ENCODE measurements at places on chromosomes 12 and 14.

DNA sequence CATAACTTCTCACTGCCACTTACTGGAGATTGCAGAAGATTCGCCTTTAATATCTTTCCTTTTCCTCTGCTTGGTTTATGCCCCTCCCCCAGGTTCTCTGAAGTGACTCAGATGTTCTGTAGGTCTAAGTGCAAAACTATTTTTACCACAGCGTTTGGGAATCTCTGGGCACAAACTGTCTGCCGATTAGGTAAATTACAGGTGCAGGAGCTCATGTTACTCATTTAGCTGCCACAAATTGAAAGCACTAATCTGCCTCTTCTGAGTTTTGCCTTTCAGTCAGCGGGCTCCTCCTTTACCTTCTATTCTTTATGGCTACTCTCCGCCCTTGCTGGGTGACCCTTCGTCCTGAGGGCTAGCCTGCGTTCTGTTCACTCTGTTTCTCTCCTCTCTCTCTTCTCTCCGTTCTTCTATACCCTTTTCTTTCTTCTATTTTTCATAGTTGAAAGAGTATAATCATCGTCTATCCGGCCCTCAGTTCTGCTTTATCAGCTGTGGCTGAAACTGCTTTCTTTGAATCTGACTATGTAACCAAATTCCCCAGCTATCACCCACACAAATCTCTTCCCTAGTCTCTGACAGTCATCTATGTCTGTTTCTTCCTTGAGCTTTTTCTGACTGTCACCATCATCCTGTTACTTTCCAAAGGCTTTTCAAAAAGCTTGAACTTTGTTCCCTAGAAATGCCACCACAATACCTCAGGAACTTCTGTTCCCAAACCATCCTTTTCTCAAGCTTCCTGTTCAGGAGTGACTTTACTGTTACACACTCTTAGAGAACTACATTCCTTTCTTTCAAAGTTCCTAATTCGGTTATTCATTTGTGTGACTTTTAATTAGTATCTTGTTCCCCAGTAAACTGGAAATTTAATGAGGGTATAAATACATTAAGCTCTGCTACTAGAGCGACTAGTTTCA, 4.3 kb upstream of the MYF6 start:
- no peak for DNase-seq

- DNase-seq: no peak
Observed at GRCh38 chr14:101253948-101254347, 307.3 kb upstream of the DIO3 start.

DNA sequence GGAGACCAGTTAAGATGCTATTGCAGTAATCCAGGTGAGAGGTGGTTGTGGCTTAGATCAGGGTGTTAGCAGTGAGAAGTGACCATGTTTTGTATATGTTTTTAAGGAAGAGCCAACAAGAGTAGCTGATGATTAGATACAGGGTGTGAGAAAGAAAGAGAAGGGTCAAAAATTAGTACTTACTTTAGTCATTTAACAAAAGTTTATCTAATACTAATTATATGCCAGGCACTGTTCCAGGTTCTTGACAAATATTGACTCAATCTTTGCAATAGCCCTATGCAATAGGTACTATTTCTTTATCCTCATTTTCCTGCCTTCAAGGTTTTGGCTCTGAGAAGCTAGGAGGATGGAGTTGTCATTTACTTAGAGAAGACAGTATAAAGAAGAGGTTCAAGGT, 70.2 kb downstream of the SSPN start:
- no peak for DNase-seq

- DNase-seq: no peak
Observed at GRCh38 chr12:23504043-23504442, 445.4 kb downstream of the SOX5 start.

GRCh38 chr12:25307818-25308217, 57.1 kb upstream of the KRAS start:
- DNase-seq: no peak

DNA sequence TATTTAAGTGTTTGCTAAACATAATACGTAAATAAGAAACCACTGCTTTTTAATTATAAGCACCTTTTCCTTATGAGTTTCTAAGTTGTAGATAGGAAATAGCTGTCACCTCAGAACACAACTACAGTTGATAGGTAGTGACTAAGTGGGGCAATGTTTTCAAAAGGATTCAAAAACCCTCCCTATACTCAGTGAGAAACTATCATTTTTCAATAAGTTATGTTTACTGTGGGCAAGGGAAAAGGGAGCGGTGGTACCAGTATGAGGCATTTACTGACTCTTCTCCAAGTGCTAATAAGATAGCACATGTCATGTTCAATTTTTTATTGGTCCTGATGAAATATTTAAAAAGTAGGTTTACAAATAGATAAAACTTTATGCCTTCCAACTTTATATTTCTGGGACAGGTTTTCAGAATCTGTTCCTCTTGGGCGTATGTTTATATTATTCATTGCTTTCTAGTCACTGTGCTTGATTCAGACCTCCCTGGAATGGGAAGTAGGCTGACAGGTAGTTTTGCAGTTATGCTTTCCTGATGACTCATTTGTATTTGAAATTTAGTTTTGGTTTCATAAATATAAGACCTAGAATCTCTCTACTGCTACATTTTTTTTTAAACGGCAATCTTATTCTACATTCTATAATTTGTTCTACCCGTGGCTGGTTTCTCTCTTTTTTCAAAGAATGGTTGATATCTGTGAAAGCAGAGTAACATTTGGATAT, 153.1 kb downstream of the TMEM117 start:
- no peak for DNase-seq

GRCh38 chr14:76955575-76956315, 72.8 kb downstream of the IRF2BPL start:
- no peak for DNase-seq

- DNase-seq: no peak
Observed at GRCh38 chr14:105056303-105056831, 8.9 kb downstream of the GPR132 start.
